ENCODE measurements at places on chromosomes 6 and 20.

- DNase-seq, result no peak
These were observed 10.0 kb upstream of the RPS10 start for GRCh38 chr6:34435916-34436315.

- no peak for DNase-seq
These were observed 11.3 kb downstream of the SSR1 start for GRCh38 chr6:7301702-7302101.

- no peak for DNase-seq
These were observed 86.7 kb downstream of the MKKS start for GRCh38 chr20:10347086-10347880.

DNA sequence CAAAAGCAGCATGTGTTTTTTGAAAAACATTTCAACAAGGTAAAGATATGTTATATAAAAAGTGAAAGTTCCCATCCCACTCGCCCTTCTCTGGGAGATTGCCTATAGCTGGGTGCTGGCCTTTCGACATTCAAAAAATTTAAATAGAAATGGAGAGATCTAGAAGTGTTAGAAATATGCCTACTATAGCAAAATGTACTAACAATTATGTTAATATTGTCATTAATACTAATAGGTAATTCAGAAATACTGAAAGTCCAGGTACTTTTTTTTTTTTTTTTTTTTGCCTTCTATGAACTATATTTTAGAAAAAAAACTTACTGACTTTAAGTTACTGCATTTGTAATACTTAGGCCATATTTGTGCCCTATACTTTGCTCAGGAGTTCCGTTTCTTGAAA is 87.1 kb downstream of the SESN1 start:
- DNase-seq, result no peak

- DNase-seq, result no peak
These were observed 214.3 kb upstream of the PLCB4 start for GRCh38 chr20:8854571-8854970.

DNA sequence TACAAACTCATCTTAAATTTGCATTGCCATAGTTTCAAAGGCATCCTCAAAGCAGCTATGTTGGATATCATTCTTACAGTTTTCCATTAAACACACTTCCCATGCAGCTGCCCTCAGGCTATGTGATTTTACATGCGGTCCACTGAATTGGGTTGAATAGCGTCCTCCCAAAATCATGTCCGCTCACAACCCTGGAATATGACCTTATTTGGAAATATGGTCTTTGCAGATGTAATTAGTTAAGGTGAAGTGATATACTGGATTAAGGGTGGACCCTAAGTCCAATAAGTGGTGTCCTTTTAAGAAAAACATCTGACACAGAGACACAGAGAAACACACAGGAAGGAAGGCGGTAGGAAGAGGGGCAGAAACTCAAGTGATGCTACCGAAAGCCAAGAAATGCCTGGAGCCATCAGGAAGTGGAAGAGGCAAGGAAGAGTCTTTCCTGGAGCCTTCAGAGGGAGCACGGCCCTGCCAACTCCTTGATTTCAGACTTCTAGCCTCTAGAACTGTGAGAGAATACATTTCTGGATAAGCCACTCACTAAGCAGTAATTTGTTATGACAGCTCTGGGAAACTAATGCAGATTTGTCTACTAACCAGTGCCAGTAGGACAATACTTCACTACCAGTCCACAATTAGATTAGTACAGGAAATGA is 42.7 kb upstream of the NHSL1 start:
- no peak for DNase-seq

GRCh38 chr20:11813106-11813890 is 104.4 kb upstream of the BTBD3 start:
- DNase-seq, result no peak

- no peak for DNase-seq
These were observed 2.3 kb downstream of the BMP6 start for GRCh38 chr6:7727946-7728854.

Data from COLO829 (cell line).